Stimulated activated CD4-positive, alpha-beta T cell treated with anti-CD3 and anti-CD28 coated beads, Interleukin-4, amount 100 ng/mL, for 48 hours (primary cell): ENCODE measurements at places on chromosomes 5 and 9.

GRCh38 chr5:123089914-123090660 lies 1.0 kb downstream of the PRDM6 start:
- no peak for DNase-seq

DNA sequence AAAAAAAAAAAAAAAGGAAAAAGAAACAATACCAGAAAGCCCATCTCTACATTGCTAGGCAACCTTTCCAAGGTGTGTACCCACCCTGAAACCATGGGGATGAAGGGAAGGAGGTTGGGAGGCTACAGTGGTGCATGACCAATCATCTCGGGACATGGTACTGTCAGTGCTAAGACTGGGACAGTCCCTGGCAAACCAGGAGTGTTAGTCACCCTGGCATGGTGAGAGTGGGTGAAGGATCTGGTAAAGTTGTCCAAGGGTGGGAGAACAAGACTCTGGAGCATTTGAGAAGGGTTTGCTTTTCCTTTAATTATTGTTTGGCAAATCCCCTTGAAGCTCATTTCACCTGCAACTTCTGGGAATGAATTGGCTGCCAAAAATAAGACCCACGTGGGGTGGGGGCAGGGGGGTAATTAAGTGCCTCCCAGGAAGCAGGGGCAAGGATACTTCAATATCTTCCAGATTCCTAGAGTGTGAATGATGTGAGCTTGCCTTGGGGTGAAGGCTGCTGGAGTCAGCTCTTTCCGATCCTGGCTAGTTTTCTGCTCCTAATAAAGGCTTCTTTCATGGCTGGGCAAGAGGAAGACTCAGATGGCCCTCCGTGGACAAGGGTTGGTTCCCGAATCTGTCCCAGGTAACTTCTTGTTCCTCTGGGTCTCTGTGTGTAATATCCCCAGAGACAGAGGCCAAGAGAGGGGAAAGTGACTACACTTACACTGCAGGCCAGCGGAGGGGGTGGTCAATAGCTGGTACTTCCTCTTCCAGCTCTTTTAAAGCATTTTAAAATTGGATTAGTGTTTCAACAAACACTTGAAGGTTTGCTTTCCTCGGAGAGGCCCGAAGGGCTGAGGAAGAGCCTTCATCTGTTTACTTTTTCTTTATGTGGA lies 61.6 kb upstream of the SPRY4 start:
- no peak for DNase-seq

DNA sequence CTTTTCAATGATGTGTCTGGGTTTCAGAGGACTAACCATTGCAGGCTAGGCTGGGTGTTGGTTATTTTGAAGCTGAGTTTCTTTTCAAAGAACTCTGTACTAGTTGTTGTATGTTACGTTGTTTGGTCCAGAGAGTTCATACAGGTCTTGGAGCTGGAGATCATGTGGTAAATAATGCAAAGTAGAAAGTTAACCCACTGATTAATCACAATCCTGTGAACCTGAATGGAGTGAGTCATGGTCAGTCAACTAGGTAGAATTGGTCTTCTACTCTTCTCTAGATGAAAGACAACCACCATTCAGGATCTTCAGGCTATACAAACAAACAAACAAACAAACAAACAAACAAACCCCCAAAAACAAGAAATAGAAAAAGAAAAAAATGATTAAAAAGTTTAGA lies 388.9 kb upstream of the ACTBL2 start:
- DNase-seq = no peak

DNA sequence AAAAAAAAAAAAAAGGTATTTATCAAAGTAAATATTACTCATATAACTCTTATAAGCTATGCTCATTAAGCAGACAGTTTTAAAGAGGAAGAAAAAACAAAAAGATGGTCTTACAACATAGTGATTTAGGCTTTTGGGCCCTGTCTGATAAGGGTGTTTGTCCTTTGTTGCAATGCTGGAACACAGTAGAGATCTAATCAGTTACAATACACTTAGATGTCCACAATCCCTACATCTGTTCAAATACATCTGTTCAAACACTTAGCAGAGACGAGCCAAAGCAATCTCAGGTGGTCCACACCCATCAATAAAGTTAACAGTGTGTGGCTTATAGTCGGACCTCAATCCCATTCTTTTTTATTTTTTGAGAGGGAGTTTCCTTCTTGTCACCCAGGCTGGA lies 11.0 kb downstream of the PRXL2C start:
- DNase-seq = no peak

DNA sequence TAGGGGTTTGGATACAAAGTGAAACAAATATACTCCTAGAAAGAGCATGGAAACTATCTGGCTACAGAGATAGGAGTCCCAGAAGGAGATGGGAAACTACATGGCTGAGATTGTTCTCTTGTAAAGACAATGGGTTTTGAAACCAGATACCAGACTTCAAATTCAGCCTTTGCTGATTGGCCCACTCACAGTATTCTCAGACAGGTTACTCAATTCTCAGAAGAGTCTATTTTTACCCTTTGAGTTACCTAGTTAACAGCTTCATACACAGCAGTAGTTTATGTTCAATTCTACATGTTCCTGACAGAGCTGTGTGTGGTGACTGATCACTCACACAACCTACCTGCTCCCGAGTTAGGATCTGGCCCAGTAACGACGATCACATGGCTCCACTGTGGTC lies 14.1 kb downstream of the ZFP62 start:
- DNase-seq = no peak

DNA sequence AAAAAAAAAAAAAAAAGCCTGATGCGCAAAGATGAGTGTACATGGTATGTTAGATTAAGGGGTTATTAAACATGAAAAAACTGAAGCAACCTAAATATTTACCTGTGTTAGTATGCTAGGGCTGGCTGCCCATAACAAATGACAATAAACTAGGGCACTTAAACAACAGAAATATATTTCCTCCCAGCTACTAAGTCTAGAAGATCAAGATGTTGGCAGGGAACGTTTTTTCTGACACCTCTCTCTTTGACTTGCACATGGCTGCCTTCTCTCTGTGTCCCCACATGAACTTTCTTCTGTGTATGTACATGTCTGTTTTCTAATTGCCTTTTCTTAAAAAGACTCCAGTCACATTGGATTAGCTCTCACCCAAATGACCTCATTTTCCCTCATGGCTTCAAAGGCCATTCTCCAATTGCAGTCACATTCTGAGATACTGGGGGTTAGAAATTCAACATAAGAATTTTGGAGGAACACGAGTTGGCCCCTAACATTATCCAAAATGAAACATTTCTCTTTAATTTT lies 694.5 kb downstream of the CDH9 start:
- no peak for DNase-seq

GRCh38 chr5:39775086-39775796 lies 350.5 kb upstream of the DAB2 start:
- no peak for DNase-seq
